Left lung (tissue), 14 donors: ENCODE measurements at places on chromosomes 2 and 18.

GRCh38 chr2:216878072-216878471 is 18.2 kb upstream of the TNP1 start:
- DNase-seq, result no peak

GRCh38 chr2:70627211-70627898 is 73.7 kb upstream of the TGFA start:
- DNase-seq, result no peak

GRCh38 chr2:203002054-203002821 is 12.4 kb upstream of the NBEAL1 start:
- no peak for DNase-seq

DNA sequence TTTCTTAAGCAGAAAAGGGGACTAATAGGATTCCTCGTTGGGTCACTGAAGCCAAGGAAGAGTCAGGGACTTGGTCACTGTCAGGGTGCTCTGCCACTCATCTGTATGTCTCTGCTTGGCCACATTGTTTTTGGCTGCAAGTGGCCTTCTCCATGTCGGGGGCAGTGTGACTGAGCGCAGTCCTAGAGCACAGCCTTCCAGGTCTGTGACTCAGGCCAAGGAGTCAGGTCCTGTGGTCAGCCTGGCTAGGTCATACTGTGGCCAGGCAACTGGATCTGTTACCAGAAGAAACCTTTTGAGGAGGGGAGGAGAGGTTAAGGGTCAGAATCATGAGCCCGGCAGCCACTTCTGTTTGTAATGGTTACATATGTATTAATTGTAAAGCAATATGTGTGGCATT is 61.3 kb downstream of the GALNT1 start:
- no peak for DNase-seq
